ENCODE measurements at places on chromosomes 5 and 9. TPM values are rescaled to one million over a fixed set of nuclear protein-coding genes. Genes with fewer than 3 reads are reported as not detected.

SVEP1 gene
- total RNA-seq = 34.6 TPM

DNA sequence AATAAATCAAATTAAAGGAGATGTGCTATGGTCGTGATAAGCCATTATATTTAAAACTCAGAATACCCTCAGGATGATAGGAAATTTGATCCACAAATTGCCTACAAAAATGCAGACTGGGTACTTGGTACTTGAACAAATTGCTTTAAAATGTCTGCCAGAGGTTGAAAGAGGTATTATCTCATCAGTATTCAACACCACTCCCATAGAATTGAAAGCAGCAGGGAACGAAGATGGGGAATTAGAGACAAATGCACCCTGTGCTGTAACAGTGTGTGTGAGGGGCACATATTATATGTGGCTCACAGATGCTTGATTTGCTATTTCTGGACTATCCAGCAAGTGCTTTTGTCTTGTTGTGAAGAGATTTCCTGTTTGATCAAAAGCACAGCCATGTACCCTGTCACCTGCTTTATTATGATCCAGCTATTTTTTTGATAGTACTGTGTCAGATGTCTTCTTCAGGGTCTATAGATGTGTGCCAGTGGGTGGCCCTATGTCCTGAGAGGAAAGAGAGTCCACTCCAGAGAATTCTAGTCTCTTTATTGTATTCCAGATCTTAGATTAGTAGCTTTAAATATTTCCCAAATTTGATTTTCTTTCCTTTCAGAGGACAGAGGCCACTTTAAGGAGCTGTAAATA, 120.1 kb downstream of the XRCC4 start:
- no peak for DNase-seq

GRCh38 chr5:166781737-166782136, 1509.7 kb upstream of the WWC1 start:
- no peak for DNase-seq

SPATA31A3 gene
- total RNA-seq = not detected

DNA sequence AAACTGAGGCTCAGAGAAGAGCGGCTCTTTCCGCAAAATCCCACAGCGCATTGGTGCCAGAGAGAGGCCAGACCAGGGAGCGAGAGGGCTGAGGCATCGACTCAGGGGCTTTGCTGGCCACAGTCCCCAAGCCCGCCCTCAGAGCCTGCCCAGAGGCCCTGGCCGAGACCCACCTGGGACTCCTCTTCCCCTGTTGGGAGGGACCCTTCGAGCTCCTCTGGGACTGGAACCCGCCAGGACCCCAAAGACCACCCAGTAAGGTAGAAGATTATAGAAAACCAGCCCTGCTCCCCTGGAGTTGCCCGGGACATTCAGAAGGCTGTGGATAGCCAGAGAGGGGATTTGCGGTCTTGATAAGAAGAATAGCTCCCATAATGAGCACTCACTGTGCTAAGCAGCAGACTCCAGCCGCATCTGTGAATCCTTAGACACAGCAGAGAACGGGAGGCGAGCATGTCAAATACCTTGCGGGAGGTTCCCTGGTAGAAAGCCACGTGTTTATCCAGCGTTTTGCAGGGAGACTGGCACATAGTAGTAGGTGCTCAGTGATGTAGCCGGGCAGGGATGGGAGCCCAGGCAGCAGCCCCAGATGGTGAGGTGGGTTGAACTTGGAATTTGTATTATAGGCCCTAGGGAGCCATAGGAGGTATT, 651 bp upstream of the AK1 start:
- peak; percentile 54 for DNase-seq

GRCh38 chr5:168552146-168552545, 23.0 kb downstream of the FBLL1 start:
- no peak for DNase-seq

- no peak for DNase-seq
Measured at GRCh38 chr9:38137342-38137741, 68.3 kb upstream of the SHB start.

CMBL gene
- total RNA-seq = 8.4 TPM

- DNase-seq = no peak
Measured at GRCh38 chr9:73743826-73744225, 592.2 kb downstream of the ANXA1 start.

DNA sequence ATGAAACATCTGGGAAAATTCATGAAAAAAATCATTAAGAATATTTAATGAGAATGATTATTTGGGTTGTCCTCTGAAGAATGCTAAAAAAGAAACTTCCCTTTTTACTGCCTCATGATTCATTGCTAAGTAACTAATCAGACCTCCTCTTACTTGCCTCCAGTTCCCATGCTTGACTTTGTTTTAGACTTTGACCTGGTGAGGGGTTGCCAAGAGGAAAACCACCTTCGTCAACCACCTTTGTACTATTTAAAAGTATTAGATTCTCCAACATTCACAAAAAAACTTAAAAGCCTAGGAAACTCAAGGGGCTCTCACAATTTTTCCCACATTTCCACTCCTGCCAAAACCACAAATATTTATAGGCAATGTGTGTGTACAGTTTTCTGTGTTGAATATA, 115.2 kb upstream of the ST8SIA4 start:
- no peak for DNase-seq

INSL6 gene
- not detected for total RNA-seq

DNA sequence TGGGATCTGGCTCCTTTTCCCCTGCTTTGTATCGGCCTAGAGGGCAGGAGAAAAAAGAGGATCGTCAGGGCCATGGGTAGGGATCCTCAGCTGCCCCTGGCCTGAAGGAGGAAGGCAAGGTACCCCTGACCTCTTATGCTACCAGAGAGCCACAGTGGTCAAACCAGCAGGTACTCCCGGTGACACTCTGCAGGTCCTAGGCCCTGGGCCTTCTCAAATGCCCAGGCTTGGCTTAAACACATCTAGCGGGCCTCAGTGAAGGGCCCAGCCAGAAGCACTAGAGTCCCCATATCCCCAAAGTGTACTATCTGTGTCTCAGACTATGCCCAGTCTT, 3.5 kb downstream of the IRF1 start:
- no peak for DNase-seq

- DNase-seq = no peak
Measured at GRCh38 chr9:68951879-68952659, 61.8 kb downstream of the PRKACG start.

- no peak for DNase-seq
Measured at GRCh38 chr5:107769519-107769918, 98.8 kb upstream of the EFNA5 start.

FRRS1L gene
- not detected for total RNA-seq

- no peak for DNase-seq
Measured at GRCh38 chr9:115413304-115413703, 295.3 kb upstream of the TNC start.

VPS13A gene
- 67.1 TPM for total RNA-seq

CCDC183 gene
- 130 TPM for total RNA-seq

ANKRD31 gene
- total RNA-seq = 0.11 TPM

GRCh38 chr9:107931071-107931715, 441.6 kb upstream of the KLF4 start:
- no peak for DNase-seq

- no peak for DNase-seq
Measured at GRCh38 chr5:81136557-81136956, 96.6 kb upstream of the CKMT2 start.

DNA sequence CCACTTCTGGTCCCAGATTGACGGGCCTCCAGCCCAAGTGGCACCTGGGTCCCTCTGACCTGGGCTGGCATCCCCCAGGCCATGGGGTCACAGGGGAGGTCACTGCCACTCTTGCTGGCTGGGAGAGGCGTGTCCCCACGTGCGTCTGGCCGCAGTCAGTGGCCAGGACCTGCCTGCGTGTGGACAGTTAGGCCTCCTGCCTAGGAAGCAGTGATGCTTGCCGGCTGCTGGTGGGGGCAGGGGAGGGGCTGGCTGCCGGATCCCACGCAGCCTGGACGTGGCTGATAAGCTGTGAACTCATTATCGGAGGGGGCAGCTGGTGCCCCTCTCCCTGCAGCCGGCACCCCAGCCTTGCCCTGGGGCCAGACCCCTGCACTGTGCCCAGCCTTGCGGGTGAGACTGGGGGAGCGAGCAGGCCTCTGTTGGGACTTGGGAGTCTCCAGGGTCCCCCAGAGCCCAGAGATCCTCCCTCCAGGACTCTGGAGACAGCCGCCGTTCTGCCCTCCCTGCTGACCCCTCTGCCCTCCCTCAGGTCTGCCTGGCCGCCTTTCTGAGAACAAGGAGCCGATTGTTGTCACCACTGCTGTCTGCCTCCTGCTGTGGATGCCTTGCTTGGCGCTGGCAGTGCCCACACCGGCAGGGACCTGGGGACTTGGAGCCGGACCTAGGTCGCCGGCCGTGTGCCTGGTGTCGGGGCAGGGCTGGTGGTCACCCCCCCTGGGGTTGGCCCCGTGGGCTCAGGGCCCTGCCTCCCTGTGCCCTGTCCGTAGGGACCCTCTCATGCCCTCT, 12.3 kb downstream of the RXRA start:
- no peak for DNase-seq

GRCh38 chr5:19179571-19179970, 808.4 kb downstream of the CDH18 start:
- no peak for DNase-seq

DNA sequence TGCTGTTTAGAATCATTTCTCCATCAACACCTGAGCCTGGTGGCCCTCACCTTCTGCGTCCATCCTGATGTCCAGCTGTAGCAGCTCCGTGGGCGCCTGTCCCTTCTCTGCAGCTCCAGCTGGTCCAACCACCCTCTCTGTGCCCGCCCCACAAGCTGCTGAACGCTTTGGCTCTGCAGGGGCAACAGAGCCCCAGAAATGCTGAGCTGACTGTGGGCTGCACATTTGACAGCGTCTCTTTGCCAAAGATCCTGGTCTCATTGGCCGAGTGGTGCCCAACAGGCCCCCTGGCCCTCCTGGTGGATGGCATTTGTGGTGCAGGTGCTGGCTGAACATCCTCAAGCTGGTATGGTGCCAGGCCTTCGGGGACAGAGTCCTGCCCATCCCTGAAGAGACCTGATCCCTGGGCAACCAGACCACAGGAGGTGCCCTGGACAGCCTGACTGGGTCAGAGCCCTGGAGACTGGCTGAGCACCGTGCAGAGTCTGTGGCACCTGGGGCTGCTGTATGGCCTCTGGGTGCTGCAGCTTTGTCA, 25.3 kb upstream of the CEP72 start:
- DNase-seq = no peak

- DNase-seq = no peak
Measured at GRCh38 chr9:75181750-75182149, 93.4 kb downstream of the OSTF1 start.

LCN15 gene
- not detected for total RNA-seq

GRCh38 chr5:13403351-13403750, 541.1 kb downstream of the DNAH5 start:
- no peak for DNase-seq

GRCh38 chr5:140214831-140215230, 39.8 kb downstream of the CYSTM1 start:
- DNase-seq = no peak

CTSL gene
- total RNA-seq = 81.7 TPM

DNA sequence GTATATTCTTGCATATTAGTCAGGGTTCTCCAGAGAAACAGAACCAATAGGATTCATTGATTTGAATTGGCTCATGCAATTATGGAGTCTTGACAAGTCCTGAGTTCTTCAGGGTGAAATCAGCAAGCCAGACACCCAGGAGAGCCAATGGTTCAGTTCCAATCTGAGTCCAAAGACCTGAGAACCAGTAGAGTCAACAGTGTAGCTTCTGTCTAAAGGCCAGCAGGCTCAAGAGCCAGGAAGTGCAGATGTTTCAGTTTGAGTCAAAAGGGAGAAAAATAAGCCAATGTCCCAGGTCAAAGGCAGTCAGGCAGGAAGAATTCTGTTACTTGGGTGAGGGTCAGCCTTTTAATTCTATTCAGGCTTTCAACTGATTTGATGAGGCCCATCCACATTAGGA, 37.8 kb upstream of the ANKRD34B start:
- no peak for DNase-seq

DNA sequence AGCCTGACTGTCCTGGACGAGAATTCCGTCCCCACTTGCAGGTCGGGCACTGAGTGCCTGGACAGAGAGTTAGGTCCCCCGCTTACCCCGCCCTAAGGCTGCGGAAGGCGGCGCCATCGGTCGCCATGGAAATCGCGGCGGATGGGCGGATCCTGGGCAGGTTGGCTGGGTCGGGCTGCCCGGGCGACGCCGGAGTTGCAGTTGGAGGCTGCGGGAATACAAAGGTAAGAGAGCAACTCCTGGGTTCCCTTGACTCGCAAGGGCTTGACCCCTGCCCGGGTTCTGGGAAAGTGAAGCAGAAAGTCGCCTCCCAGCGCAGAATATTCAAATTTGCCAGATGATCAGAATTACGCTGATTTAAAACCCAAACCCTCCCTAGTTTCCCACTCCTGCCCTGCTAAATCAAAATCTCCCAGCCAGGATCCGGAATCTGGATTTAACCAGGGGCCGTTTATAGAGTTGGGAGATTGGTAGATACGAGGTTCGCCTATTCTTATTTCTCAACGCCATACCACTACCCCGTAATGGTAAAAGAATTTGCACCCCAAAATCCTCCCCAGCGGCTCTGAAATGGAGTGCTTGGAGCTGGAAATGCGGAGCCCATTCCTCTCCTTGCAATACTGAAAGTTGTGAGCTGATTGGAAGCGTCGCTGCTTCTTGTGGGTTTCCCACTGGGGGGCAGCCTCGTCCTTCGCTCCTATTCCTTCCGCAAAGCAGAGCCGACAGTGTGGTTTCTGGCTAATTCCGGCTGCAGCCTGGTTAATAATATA, 156.4 kb upstream of the RASEF start:
- peak; percentile 85 for DNase-seq

GRCh38 chr5:180139731-180140055, 68.1 kb upstream of the RNF130 start:
- DNase-seq = no peak

- peak; percentile 90 for DNase-seq
Measured at GRCh38 chr9:21994556-21995005, at the start of gene CDKN2B-AS1. CDKN2B-AS1 (plus strand) TSS chr9:21994791.

NIPAL4 gene
- total RNA-seq = 0.06 TPM

- no peak for DNase-seq
Measured at GRCh38 chr9:99400184-99400731, 178.2 kb downstream of the SEC61B start.

GRCh38 chr5:14136228-14136627, 6.9 kb upstream of the TRIO start:
- no peak for DNase-seq

GRCh38 chr5:56012281-56012963, 17.7 kb upstream of the IL6ST start:
- no peak for DNase-seq

DNA sequence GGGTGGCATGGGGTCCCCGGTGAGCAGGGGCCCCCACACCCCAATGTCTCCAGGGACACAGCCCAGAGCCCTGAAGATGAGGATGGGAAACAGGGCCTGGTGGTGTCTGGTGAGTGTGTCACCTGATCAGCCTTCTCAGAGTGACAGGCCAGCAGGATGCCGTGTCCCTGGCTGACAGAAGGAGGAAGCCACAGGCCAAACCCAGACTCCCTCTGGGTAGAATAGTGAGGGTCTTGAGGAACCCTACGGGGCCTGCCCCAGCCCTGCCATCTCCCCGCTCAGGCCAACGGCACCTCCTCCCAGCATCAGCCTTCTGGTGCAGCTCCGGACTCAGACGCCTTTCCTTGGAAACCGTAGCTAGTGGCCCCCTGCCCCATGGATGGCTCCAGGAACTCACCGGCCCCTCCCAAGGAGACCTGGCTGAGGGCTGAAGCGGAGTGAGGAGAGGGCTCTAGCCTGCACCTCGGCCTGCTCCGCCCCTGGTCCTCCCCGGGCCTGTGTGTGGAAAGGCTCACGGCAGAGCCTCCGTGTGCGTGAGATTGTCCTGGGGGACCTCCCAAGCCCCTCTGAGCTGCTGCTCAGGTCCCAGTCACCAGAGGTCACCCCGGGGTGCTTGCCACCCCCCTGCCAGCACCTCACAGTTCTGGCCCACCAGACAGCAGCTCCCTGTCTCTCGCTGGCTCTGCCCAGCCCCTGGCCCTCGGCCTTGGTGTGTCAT, 6.0 kb downstream of the RALGDS start:
- peak; percentile 64 for DNase-seq

- no peak for DNase-seq
Measured at GRCh38 chr9:94868464-94868863, 142.0 kb downstream of the AOPEP start.

Measured in upper lobe of left lung (tissue), 6 donors.